A375 (cell line): ENCODE measurements at places on chromosomes 6 and 20. TPM values are rescaled to one million over a fixed set of nuclear protein-coding genes. Genes with fewer than 3 reads are reported as not detected.

Gene ZGPAT
- total RNA-seq, result 38.3 and 52.1 TPM in 2 replicates

Gene ENPP3
- 0.26 and 0.80 TPM in 2 replicates for total RNA-seq

Gene ARMC12
- total RNA-seq, result 0.34 and 1.2 TPM in 2 replicates

Gene RPS10
- 2,312 and 2,554 TPM in 2 replicates for total RNA-seq

Gene RAET1G
- 0.34 and 0.49 TPM in 2 replicates for total RNA-seq

Gene BNIP5
- not detected in 2 replicates for total RNA-seq

Gene KCNG1
- 183 and 213 TPM in 2 replicates for total RNA-seq

Gene GNRH2
- total RNA-seq, result 0.74 and 0.94 TPM in 2 replicates

Gene TULP1
- not detected in 2 replicates for total RNA-seq

Gene GINS1
- 17.4 and 20.0 TPM in 2 replicates for total RNA-seq

Gene TAAR1
- not detected in 2 replicates for total RNA-seq

Gene ULBP2
- total RNA-seq, result 5.6 and 6.5 TPM in 2 replicates

Gene RNF144B
- total RNA-seq, result 0.19 and 0.45 TPM in 2 replicates
